ENCODE measurements at places on chromosomes 1 and 21.
A peak's percentile ranks its signal among the peaks of the same experiment; 100 is the strongest.

- DNase-seq: peak; percentile 100
These were observed 167.5 kb downstream of the CLIC6 start for GRCh38 chr21:34836103-34836932.

- no peak for DNase-seq
These were observed 52.1 kb downstream of the OBSCN start for GRCh38 chr1:228259951-228260350.

GRCh38 chr1:70146488-70146887 lies 58.9 kb downstream of the LRRC40 start:
- peak; percentile 25 for DNase-seq

DNA sequence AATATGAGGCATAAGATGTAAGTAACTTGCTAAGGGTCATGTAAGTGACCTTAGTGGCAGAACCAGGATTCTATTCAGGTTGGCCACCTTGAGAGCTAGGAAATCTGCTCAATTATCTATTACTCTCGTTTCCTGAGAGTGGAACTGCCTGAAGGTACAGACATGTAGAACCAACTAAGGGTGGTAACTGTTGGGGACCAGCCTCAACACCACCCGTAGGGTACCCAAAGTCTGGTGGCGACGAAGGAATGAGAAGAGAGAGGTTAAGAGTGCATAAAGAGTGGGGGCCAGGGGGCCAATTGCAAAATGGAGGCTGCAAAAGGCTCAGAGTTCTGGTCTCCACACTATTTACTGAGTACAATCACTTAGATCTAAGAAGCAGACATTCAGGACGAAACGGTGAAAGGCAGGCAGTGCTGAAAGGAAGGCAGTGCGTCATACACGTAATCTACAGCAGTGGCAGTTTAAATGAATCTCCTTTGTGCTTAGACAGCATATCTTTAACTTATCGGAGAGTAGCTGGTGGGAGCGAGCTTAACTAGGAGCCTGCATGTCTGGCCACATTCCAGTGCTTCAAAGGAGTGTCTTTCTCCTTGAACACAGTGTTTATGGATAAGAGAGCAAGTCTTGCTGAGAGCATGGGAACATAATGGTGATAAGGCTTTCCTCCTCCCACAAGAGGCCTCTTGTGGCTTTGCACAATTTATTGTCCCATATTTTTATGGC lies 25.0 kb downstream of the SRSF4 start:
- DNase-seq: no peak

DNA sequence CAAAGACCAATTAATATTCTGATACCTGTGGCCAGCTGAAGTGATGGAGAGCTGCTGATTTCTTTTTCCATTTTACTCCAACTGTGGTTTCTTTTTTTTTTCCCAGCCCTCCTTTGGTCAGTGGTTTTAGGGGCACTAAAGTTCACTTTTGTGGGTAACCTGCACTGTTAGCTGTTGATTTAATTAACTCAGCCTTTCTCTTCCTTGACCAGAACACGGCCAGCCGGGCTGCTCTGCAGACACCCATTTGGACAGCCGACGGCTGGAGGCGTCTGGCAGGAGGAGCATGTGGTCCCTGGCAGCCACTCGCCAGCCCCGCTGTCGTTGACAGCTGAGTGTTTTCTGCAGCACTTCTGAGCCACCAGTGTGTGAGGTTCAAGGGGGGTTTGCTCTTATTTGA lies 136.2 kb upstream of the RUNX3 start:
- peak; percentile 18 for DNase-seq

GRCh38 chr1:3453891-3454810 lies at the start of gene ARHGEF16:
TSS of gene ARHGEF16 (plus strand) at chr1:3454665. CDS start at chr1:3463085, 8,420 bp downstream.
- no peak for DNase-seq

GRCh38 chr1:115890580-115890979 lies 49.7 kb upstream of the NHLH2 start:
- no peak for DNase-seq

GRCh38 chr1:220300442-220301121 lies 28.3 kb upstream of the RAB3GAP2 start:
- peak; percentile 88 for DNase-seq
